ENCODE measurements at places on chromosomes 2 and 18. TPM values are rescaled to one million over a fixed set of nuclear protein-coding genes. Genes with fewer than 3 reads are reported as not detected.

FAM237A gene
- not detected for total RNA-seq

GRCh38 chr18:8619835-8620577 is 10.8 kb downstream of the RAB12 start:
- no peak for DNase-seq

- no peak for DNase-seq
Observed at GRCh38 chr2:29110916-29111535, 4.2 kb upstream of the CLIP4 start.

DNA sequence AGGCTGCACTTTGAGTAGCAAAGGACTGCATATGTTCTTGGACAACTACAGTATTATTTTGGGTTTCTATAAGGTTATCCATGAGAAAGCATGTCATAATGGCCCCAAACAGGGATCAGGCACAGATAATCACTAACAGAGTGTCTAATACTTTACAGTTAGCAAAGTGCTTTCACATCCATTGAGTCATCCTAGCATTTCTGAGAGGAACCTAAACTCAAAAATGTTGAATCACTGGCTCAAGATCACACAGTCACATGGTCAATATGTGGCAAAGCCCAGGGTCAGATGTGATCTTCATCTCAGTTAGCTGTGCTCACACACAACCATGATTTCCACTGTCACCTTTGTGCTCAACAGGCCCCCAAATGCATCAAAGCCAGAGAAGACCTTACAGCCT is 156.1 kb upstream of the VRK2 start:
- no peak for DNase-seq

GRCh38 chr2:215479536-215480240 is 43.8 kb upstream of the FN1 start:
- no peak for DNase-seq

GRCh38 chr18:48623468-48624235 is 84.8 kb downstream of the CTIF start:
- no peak for DNase-seq

DNA sequence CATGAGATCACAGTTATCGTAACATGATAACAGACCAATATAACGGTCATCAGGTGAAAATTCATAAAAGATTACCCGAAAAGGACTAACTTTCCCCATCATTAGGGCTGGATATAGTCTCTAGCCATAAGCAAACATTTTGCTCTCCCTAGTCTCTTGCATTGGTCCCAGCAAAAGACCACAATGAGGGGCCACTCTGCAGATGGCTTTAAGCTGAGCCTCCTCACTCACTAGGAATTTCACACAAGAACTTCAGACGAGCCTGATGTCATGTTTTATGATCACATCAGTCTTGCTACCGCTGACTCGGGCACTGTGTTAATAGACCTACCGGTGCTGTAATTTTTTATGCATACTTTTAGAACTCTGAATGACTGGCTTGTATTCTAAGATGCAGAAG is 35.2 kb downstream of the STK17B start:
- DNase-seq, result no peak

LRRC30 gene
- not detected for total RNA-seq

ONECUT2 gene
- not detected for total RNA-seq
